ENCODE measurements at places on chromosomes 2 and 18. TPM values are rescaled to one million over a fixed set of nuclear protein-coding genes. Genes with fewer than 3 reads are reported as not detected.

DNA sequence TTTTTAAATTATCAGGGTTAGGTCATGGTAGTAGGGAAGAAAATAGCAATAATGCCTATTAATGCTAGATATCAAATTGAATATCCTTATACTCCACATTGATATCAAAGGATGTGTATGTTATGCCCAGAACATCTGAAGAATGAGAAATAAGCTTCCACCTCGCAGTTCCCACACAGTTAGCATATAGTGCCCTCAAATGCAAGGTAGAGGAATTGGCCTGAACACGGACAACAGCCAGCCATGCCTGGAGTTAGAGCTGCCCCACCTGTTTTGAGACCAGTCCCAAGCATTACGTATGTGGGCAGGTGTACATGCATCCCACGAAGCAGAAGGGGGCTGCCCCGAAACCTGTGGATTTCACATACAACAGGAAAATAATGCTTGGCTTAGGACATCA is 79.6 kb downstream of the SUMO1 start:
- H3K36me3 ChIP-seq: no peaks in the 10 kb centered on the region
- H3K4me1 ChIP-seq: peaks cover 10% of the 10 kb centered on the region
- no peak for DNase-seq
- no peak overlapping the region for H3K4me3 ChIP-seq

- no peaks in the 10 kb centered on the region for H3K27me3 ChIP-seq
- no peak overlapping the region for H3K4me3 ChIP-seq
- no peaks in the 10 kb centered on the region for H3K36me3 ChIP-seq
Measured at GRCh38 chr2:46717344-46718121, 198.1 kb downstream of the MCFD2 start.

DNA sequence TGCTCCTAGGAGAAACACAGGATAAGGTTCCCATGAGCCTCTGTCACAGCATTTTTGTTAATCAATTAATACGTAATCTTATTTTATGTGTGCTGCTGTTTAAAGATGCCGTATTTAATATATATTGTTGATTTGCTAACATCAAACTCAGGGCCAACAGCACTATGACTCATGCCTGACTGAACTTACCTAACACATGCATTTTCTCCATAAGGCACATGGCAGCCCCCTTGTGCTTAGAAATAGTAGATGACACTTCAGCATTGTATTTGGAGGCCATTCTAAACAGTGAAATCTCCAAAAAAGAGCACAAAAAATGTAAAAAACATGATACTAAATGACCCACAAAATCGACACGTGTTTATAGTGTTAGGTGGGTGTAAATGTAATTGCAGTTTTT is 314.8 kb downstream of the MYCN start:
- H3K36me3 ChIP-seq: no peaks in the 10 kb centered on the region
- no peaks in the 10 kb centered on the region for H3K4me1 ChIP-seq
- no peak overlapping the region for H3K27ac ChIP-seq
- H3K27me3 ChIP-seq: no peaks in the 10 kb centered on the region
- H3K4me3 ChIP-seq: no peak overlapping the region

DNA sequence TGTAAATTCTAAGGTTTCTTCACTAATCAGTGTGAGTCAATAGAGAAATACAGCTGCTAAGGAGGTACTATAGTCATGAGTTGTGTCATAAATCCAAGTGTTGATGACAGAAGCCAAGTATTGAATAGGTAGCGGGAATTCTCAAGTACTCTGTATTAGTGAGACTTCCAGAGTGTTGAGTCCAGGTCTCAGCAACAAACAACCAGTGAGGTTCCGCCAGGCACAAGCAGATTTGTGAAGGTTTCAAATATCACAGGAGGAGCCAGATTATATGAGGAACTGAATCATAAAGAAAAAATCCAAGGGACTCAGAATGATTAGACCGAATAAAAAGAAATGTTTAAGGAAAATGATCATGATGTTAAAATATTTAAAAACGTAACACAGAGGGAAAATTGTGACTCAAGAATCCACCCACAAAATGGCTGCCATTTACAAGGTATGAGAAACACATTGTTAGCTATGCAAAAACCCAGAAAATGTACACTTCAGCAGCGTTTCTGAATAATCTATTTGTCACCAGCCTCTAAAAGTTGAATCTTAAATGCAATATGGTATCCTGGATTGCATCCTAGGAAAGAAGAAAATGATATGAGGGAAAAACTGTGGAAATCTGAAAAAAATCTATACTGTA is 27.3 kb upstream of the EVA1A start:
- no peak for DNase-seq
- H3K4me3 ChIP-seq: no peak overlapping the region
- no peaks in the 10 kb centered on the region for H3K27me3 ChIP-seq
- no peaks in the 10 kb centered on the region for H3K4me1 ChIP-seq
- no peak overlapping the region for H3K27ac ChIP-seq

DNA sequence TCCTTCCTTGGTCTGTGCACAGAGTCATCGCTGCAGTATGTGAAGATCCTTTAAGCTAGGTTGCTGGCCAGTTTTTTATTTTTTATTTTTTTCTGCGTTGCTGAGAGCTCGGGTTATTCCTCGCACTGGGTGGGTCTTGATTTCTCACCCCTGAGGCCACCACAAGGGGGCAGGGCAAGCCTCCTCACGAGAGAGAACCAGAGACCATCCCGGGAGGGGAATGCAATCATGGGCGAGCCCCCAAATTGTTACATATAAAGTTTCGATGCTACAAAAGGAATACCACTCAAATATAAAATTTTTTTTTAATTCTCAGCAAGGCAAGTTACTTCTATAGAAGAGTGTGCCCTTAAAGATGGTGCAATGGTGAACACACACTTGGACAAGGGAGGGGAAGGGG is 24.9 kb downstream of the HTR2B start:
- no peak for DNase-seq
- H3K4me1 ChIP-seq: peaks cover 17% of the 10 kb centered on the region
- no peak overlapping the region for H3K27ac ChIP-seq
- no peaks in the 10 kb centered on the region for H3K27me3 ChIP-seq
- H3K36me3 ChIP-seq: peaks cover 59% of the 10 kb centered on the region

GRCh38 chr18:394262-394986 is 106.1 kb downstream of the COLEC12 start:
- no peaks in the 10 kb centered on the region for H3K27me3 ChIP-seq
- H3K36me3 ChIP-seq: no peaks in the 10 kb centered on the region
- no peak overlapping the region for H3K4me3 ChIP-seq
- peaks cover 63% of the 10 kb centered on the region for H3K4me1 ChIP-seq

- H3K4me1 ChIP-seq: no peaks in the 10 kb centered on the region
- DNase-seq: peak; percentile 89
- no peak overlapping the region for H3K27ac ChIP-seq
Measured at GRCh38 chr2:19883971-19884720, 17.6 kb downstream of the TTC32 start.

DNA sequence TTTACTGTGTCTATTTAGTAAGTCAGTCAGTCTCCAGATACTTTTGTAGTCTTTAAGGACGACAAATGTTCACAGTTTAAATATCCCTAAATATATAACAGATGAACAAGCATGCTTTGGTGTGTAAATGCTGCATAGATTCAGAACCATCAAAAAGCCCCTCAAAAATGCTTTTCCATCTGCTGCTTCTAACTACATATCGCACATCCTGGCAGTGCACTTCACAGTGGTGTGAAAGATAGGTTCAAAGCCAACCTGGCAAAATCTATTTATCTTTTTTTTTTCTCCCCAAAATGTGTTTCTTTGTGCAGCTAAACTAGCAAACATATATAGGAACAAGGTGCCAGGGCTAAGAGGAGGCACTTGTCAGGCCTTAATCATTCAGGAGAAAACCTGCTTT is 753.8 kb downstream of the PLCL1 start:
- no peak overlapping the region for H3K27ac ChIP-seq
- no peaks in the 10 kb centered on the region for H3K4me1 ChIP-seq
- no peak for DNase-seq
- H3K27me3 ChIP-seq: no peaks in the 10 kb centered on the region
- no peak overlapping the region for H3K4me3 ChIP-seq

GRCh38 chr2:163471947-163472346 is 263.9 kb downstream of the FIGN start:
- no peaks in the 10 kb centered on the region for H3K36me3 ChIP-seq
- H3K27ac ChIP-seq: no peak overlapping the region
- DNase-seq: no peak
- H3K4me3 ChIP-seq: no peak overlapping the region

Gene DSEL
- 8.6 TPM for total RNA-seq

Gene MAPRE2
- total RNA-seq: 22.2 TPM

Gene LHCGR
- total RNA-seq: 0.65 TPM

Gene ZNF804A
- total RNA-seq: not detected

All from esophagus muscularis mucosa (tissue), 4 donors.